ENCODE measurements at places on chromosomes 7 and 10.

- DNase-seq: no peak
These were observed 152.6 kb downstream of the TFPI2 start for GRCh38 chr7:93737953-93738352.

DNA sequence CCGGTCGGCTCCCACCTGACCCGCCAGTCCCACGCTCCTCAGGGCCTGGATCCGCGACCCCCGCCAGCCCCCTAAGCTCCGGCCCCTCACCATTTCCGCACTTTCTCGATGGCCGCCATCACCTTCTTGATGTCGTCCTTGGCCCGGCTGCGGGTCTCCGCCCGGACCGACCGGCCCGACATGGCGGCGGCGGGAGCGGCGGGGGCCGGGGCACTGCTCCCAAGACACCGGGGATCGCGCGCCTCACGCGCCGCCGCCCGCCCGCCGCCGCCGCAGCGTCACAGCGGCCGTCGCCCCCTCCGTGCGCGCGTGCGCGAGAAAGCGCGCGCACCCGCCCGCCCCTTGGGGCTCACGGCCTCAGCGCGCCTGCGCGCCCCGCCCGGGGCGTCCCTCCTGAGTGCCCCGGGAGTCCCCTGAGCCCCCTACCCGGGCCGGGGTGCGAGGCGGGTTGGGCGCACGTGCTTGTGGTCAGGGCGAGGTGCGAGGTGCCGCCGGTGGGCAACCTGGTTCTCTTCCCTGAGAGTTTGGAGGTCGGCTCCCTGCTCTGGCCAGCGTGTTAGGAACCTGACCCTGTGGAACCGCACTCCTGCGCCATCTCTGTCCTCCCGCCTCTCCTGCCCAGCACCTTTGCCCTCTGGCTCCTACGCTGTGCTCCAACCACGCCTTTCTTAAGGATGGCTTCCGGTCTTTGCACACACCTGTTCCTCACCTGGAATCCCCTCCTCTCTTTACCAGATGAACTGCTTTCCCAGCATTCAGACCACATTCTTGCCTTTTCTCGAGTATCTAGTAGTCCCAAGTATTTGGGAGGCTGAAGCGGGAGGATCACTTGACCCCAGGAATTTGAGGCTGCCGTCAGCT, at the start of gene BCL7B:
Gene BCL7B, minus strand, starts transcription at position 294 of the 861 bp plus-strand sequence. Its CDS starts 112 bp downstream, at position 182.
- peak; percentile 56 for DNase-seq

DNA sequence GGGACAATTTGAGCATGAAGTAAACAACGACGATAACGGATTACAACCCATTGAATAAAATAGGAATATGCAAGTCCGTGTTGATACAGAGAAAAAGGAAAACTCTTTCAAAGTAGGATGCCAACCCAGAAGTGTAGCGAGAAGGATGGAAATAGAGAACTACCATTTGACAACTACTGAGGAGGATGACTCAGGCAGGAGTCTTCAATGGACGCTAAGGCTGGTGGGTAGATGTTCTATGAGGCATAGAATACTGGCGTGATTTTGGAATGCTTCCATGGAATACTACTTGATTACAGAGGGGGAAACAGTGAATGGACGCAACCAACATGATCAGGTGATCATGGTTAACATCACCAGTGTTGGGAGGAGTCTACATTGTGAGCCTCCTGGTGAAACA, 828 bp upstream of the CFAP70 start:
- no peak for DNase-seq

DNA sequence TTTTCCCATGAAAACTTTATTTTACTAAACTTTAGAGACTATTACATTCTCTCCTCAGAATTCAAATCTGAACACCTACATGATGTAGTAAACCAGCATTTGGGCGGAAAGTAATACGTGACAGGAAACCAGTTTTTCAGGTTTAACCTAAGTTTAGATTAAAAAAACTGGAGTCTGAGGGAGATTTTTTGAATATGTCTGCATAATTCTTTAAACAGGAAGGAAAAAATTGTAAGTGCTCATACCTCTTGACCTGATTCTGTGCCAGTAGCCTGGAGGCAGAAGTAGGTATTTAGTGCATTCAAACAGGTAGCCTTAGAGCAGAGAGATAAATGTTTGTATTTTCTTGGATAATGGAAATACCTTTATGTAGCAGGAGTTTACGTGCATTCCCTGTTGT, 224.3 kb downstream of the MDFIC start:
- no peak for DNase-seq

- no peak for DNase-seq
These were observed 91.8 kb downstream of the ARHGAP12 start for GRCh38 chr10:31836569-31837406.

DNA sequence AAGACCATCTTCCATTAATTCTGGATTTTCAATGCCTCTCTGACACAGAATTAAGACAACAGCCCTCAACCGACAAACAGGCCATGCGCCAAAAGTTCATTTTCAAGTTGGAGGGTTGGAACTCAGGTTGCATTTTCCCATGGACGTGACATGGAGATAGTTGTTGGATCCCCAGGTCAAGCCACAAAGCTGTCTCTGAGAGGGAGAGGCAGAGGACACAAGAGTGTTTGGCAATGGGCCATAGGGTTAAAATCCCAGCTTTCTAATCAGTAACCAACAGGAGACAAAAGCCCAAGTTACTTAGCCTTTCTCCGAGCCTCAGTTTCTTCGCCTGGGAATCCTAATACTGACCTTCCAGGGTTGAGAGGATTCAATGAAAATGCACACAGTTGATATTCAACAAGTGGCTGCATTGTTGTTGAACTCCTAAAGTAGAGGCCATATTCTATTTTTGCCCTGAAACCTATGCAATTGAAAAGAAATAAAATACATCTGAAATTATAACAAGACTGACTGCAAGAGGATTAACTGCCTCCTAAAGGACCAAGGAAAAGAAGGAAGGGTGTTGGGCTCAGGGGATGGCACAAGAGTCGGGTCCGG, 44.3 kb downstream of the SORBS1 start:
- DNase-seq: no peak

DNA sequence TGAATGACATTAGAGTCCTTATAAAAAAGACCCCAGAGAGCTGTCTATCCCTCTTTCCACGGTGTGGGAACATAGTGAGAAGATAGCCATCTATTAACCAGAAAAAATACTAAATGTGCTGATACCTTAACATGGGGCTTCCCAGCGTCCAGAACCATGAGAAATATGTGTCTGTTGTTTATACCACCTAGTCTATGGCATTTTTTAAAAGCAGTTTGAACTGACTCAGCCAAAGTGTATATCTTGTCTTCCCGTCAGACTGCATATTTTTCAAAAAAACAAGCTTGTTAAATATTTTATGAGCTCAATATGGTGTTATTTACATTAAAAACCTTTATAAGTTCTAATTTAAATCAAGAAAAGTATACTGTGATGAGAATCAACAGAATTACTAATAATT, 255.3 kb downstream of the HGF start:
- no peak for DNase-seq

- no peak for DNase-seq
These were observed 168.1 kb downstream of the CCDC3 start for GRCh38 chr10:12833451-12833850.

- no peak for DNase-seq
These were observed 348.5 kb upstream of the PRKCQ start for GRCh38 chr10:6928586-6928985.

DNA sequence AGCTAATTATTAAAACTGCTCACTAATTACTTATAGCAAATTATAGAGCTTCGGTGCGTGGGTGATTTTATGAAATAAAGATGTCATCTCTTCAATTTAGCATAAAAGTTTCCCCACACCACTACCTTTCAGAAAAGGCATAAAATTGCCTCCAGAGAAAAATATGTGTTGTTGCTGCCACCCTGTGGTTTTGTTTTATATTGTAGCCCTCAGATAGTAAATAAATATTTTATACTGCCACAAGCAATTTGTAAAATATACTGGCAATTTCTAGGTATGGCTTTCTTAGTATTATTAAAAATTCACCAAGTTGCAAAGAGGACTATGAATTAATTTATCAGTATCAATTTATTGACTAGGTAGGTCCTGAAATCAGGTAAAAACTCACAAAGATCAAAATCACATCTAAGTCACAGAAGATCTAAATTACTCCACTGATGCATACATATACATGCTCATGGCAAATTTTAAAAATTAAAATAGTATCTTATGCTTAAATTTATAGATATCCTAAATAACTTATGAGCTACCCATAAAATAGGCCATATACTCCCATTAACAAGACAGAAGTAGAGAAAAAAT, 26.5 kb downstream of the ASNS start:
- no peak for DNase-seq

DNA sequence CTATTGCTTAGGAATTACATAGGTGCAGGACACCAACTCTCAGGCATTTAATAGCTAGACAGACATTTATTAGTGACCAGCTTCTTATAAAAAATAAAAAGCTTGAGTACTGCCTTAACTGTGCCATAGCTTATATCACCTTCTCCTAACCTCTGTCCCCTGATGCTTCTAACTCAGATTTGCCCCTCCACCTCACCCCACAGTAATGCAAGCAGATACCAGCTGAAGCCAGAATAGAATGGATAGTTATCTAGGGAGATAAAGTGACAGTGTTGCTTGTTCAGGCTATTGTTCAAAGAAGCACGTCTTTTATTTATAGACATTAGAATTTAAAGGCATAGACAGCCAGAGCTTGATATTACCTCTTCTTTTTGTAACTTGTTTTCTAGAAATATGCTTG, 99.6 kb upstream of the GLCCI1 start:
- no peak for DNase-seq

DNA sequence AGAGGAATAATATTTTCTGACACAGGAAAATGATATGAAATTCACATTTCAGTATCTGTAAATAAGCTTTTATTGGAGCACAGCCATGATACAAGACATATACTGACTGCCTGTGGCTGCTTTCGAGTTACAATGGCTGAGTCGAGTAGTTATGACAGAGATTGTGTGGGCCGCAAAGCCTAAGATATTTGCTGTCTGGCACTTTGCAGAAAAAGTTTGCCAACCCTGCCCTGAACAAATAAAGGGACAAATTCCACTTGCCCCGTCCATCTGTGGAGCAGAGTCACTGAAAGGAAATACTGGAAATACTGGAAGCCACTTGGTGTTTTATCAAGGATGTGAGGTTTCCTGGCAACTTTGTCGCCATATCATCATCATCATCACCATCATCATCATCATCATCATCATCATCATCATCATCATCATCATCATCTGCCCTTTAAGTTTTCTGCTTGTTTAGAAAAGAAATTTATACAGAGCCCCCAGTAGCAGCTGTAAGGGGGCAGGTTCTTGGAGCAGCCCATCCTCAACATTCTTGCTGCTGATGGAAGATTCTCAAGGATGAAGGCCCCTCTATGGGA, 85.8 kb downstream of the TCF7L2 start:
- DNase-seq: no peak
